ENCODE measurements at places on chromosomes 11 and 22.

DNA sequence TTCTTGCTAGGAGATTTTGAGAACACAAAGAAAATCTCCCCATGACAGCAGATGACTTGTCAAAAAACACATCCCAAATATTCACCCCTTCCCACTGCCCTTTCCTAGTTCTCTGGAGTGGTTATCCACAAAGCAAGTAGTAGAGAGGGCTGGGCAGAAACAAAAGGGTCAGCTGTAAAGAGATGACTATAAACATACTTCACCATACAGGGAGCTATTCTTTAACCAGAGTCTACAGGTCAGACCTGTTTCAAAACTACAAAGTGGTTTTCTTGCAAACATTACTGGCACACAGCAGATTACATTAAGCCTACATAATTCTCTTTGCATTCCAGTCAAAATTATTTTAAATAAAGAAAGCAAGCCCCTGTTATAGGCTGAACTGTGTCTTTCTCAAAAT lies 47.7 kb upstream of the NFRKB start:
- no peak for DNase-seq

DNA sequence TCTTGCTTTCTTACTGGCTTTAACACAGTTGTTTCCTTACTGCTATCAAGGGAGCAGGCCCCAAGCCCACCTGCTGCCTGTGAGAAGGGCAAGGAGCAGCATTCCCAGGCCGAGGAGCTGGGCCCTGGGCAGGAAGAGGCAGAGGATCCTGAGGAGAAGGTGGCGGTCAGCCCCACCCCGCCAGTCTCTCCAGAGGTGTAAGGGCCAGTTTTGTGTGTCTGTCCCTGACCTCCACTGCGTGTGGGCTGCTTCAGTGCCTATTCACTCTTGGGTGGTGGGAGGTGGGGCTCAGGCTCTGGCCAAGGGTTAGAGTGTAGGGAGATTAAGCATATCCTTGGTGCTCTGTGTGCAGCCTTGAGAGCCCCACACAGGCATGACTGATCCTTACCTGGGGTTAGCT lies 55.1 kb downstream of the CEP164 start:
- no peak for DNase-seq

- DNase-seq = no peak
These were observed 1394.7 kb downstream of the BRD1 start for GRCh38 chr22:48432781-48433518.

GRCh38 chr11:75293903-75294302 lies 53.3 kb downstream of the TPBGL start:
- DNase-seq = no peak

DNA sequence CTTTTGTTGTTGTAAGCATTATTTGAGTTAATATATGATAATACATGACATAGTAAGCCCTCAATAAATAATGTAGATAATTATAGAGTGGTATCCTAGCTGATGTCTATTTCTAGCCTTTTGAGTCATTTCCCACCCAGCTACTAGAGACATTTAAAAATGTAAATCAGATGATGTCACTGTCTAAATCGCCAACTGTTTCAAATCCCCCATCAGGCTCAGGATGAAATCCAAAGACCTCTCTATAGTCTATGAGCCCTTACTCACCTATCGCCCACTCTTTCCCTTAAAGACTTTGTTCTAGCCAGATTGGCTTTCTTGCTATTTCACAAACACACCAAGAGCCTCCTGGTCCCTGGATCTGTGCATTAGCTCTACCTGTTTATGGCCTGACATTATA lies 135.4 kb upstream of the PLET1 start:
- no peak for DNase-seq

- no peak for DNase-seq
These were observed at the start of gene LARGE1 for GRCh38 chr22:33920197-33920540. TSS of gene LARGE1 (minus strand) at chr22:33920476.

DNA sequence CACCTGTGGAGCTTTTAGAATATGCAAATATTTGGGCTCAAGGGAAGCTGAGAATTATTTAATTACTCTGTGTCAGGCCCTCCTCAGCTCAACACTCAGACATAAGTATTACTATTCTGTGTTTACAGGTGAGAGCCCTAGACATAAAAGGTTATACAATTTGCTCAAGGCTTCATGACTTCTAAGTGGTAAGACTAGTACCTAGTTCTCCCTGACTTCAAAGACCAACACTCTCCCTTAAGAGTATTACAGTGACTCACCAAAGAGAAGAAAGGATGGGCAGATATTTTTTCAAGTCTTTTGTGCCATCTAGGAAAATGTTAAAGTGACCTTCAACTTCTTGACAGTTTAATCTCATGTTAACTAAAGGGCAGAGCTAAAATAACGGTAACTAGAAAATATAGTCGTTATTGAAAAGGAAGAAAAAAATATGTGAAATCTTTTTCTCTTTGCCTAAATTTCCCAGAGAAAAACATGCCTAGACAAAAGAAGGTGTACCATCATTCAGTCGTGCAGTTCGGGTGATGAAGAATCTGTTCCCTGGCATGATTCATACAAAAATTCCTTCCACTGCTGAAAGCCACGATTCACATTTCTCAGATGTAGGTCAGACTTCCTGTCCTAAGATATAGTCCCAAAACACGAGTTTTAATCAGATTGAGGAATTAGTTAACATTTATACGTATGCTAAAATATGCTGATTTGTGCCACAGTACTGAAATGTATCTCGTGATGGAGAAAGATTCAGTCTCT lies 849.1 kb upstream of the API5 start:
- no peak for DNase-seq

- DNase-seq = no peak
These were observed 116.2 kb downstream of the KCNQ1OT1 start for GRCh38 chr11:2583605-2583958.

- no peak for DNase-seq
These were observed 108.3 kb upstream of the PARVA start for GRCh38 chr11:12269104-12269441.

GRCh38 chr22:45544588-45545170 lies 42.0 kb downstream of the FBLN1 start:
- peak; percentile 72 for DNase-seq

GRCh38 chr11:68968306-68969250 lies 12.2 kb downstream of the MRGPRD start:
- no peak for DNase-seq

- DNase-seq = peak; percentile 27
These were observed 29.9 kb downstream of the TRPC6 start for GRCh38 chr11:101553891-101554292.

GRCh38 chr11:79013509-79013908 lies 427.3 kb downstream of the TENM4 start:
- DNase-seq = no peak

- DNase-seq = no peak
These were observed 959 bp upstream of the GP1BB start for GRCh38 chr22:19722178-19722981.

DNA sequence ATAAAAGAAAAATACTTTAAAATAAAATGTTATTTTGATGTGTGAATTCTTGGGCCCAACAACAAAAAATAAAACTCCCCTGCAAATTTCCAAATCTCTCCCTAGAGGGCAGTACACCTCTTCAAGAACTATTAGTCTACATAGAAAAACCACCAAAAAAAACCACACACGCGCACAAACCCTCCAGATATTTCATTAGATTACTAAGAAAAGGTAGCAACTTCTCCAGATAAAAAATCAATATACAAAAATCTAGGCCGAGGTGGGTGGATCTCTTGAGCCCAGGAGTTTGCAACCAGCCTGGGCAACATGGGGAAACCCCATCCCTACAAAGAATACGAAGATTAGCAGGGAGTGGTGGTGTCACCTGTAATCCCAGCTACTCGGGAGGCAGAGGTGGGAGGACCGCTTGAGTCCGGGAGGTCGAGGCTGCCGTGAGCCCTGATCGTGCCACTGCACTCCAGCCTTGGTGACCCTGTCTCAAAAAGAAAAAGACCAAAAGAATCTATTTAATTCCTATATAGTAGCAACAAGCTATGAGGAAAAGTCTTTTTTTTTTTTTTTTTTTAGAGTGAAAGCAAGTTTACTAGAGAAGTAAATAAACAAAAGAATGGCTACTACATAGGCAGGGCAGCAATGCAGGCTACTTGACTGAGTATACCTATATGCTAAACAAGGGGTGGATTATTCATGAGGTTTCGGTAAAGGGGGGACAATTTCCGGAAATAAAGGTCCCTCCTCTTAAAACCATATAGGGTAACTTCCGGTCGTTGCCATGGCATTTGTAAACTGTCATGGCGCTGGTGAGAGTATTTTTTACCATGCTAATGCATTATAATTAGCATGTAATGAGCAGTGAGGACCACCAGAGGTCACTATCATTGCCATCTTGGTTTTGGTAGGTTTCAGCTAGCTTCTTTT lies 13.1 kb downstream of the B3GNT6 start:
- peak; percentile 90 for DNase-seq

GRCh38 chr11:9787981-9788521 lies 124.2 kb downstream of the SWAP70 start:
- DNase-seq = peak; percentile 100

- DNase-seq = peak; percentile 25
These were observed 819 bp upstream of the KCNQ1OT1 start for GRCh38 chr11:2700415-2701211.

DNA sequence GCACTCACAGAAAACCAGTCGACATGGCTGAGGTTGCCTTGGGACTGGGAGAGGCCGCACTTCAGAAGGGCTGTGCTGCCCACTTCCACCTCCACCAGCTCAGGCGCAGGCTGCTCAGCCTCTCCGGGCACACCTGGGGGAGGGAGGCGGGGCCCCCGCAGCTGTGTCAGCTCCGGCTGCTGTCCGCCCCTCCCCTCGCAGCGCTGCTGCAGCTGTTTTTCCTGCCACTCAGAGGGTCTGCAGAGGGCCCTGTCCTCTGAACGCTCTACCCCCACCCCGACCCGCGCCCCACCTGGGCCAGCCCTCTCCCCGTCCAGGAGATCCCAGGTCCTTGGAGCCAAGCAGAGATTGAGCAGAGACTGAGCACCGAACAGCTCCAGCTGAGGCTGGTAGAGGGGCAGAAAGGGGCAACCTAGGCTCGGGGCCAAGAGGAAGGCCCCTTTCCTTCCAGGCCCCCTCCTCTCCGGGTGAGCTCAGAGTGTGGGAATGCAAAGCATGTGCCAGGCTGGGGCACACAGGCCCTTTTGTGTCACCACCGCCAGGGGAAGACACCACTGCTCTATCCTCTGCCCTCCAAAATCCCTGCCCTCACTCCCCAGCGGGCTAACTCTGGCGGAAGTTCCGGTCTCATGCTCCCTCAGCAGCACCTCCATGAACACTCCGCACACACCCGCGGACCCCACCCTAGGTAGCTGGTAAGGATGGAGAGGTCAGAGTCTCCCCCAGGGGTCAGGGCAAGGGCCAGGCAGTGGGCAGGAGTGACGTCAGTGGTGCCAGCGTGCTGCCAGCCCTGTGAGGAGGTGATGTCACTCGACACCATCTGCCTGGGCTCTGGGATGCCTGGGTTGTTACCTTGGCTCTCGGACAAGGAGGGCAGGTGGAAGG lies 1.6 kb downstream of the MCAM start:
- DNase-seq = no peak

DNA sequence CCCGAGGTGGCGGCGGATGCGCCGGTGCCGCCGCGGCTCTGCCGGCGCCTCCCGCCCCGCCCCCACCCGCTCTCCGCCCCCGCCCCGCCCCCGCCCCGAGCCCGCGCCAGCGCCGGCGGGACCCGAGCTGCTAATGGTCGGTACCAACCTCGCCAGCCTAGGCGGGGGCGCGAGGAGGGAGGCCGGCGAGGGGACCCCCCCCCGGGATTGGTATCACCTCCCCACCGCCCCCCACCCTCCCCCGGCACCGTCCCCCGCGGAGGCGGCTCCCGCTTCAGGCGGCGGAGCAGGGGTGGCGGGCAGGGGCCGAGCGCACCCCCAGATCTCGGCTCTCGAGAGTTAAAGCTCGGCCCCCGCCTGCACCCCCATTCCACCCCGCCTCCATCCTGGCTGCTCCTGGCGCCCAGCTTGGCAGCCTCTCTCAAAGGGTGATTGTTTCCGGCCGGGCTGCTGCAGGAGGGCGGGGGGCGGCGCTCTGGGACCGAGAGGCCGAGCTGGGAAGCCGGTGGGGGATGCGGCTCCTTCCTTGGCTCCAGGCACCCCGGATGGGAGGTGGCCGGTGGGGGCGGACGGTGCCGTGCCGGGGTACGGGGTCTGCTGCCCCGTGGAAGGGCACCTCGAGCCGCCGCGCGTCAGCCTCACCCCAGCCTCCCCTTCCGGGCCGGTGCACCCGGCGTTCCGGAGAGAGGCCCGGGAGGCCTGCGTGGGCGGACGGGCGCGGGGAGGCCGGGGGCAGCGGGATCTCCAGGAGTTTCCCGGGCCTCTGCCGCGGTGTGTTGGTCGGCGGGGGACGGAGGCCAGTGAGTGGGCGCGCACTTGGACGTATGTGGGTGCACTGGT lies at the start of gene B3GAT1:
Gene B3GAT1 (minus strand): TSS at position 40 of the 840 bp plus-strand sequence. CDS start 24,583 bp downstream, outside the sequence.
- no peak for DNase-seq

DNA sequence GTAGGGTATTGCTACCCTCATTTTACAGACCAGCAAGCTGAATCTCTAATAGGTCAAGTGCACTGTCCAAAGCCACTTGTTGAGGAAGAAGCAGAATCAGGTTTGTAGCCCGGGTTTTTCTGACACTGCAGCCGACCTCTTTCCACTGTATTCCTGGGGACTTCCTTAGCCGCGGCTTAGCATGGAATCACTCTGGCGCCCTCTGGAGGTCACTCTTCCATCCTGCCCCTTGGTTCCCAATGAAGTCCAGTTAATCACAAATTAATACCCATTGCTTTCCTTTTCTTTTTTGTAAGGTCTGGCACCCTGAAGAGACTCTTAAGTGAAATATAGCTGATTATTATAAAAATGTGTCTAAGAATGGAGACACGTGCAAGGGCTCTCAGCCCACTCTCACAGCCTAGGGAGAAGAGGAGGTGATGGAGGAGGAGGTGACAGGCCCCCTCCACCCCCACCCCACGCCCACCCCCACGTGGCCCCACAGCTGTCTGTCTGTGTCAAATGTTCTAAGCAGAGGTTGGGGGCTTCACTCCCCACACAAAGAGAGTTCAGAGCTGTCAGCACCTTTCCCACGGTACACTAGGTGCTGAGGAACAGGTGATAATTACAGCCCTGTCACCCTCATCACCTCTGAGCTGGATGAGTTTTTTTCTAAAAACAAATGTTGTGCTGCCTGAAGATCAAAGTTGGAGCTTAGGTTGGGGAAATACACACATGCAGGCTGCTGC lies 57.7 kb upstream of the DRD2 start:
- peak; percentile 60 for DNase-seq

GRCh38 chr22:35010543-35010942 lies 55.4 kb upstream of the ISX start:
- no peak for DNase-seq

- DNase-seq = no peak
These were observed 4786.8 kb upstream of the OR11H1 start for GRCh38 chr22:10741210-10741609.

- no peak for DNase-seq
These were observed 3.9 kb downstream of the LRRC10B start for GRCh38 chr11:61512435-61512834.

DNA sequence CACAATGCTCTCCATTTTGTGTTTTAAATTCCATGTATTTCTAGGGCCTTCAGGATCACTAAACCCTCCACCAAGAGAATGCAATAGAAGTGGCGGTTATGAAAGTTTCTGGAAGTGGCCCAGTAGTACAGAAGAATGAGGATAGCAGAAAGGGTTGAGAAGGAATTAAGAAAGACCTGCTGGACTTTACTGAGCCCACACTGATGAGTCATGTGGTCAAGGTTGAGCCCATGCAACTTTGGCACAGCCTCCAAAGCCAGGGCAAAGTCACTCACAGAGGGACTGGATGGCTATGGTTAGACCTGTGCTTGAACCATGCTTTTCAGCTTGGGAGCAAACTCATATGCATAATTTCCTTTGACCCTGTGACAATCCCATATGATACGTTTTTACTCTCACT lies 102.9 kb upstream of the PLET1 start:
- DNase-seq = peak; percentile 73

GRCh38 chr11:126824035-126824607 lies 176.4 kb downstream of the KIRREL3 start:
- no peak for DNase-seq

Measured in fibroblast of gingiva (primary cell).